Activated naive CD4-positive, alpha-beta T cell treated with anti-CD3 and anti-CD28 coated beads, Interleukin-2, amount 50 U/mL, for 16 hours (primary cell): ENCODE measurements at places on chromosomes 4 and X.

GRCh38 chr4:47073647-47074046, 42.3 kb downstream of the GABRB1 start:
- no peak for DNase-seq

DNA sequence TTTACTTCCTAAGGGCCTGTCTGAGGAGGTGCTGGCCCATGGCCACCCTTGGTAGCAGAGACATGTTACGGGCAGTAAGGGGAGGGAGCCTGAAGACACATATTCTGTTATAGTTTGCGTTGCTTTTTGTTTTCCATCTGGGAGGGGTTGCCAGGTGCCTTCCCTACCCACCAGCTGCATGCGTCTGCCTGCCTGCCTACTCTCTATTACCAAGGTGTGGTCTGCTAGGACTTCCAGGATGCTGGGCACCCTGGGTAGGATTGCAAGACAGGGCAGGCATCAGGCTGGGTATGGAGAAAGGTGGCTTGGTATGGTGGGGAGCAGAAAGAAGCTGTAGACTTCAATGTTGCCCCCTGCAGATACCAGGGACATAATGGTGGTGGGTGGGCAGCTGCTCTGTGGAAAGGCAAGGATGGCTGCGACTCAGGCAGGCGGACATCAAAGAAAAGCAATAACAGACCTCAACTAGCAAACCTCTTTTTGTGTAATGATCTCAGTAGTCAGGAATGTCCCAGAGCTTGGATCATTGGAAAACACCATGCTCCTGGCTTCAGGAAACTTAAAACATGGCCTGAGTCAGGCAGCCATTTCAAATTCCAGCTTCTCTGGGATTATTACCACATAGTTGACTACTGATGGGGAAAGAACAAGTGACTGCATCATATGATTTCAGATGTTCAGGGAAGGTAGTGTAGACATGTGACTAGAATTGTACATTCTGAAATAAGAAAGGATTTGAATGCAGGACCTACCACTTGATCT, 67.8 kb downstream of the HOPX start:
- no peak for DNase-seq

DNA sequence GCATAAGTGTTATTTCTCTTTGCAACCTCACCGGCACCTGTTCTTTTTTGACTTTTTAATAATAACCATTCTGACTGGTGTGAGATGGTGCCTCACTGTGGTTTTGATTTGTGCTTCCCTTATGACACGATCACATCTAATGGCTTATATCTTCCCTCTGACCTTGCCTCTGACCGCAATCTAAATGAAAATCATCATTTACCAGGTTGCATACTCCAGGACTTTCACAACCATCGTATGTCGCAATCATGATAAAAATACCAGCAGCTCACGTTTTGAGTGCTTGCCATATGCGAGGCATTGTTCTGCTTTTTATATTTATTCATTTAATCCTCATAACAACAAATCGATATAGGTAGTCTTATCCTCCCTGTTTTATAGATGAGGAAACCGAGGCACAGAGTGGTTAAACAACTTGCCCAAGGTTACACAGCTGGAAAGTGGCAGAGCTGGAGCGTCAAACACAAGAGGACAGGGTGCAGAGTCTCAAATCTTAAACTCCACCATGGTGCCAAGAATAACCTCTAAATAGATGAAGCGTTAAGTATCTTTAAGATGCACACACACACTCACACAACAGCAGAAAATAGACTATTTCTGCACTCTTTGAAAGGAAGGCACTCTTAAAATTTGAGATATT, 102.2 kb downstream of the SEL1L3 start:
- DNase-seq = no peak

- DNase-seq = no peak
Observed at GRCh38 chr4:57090079-57090478, 20.1 kb downstream of the IGFBP7 start.

DNA sequence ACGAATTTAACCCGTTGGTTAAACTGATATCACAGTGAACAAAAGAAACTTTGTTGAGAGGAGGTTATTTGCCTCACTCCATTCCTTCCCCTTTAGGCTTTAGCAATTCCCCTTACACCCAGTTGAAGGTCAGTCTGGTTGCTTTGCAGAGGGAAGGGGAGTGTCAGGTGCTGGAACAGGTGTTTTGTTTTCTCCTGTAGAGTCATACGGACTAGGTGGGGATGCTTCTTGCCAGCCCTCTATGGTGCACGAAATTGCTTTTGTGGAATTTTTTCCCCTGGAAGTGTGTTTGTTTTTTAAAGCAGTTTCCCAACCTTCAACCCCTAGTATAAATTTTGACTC, 33.1 kb downstream of the DLG3 start:
- no peak for DNase-seq

DNA sequence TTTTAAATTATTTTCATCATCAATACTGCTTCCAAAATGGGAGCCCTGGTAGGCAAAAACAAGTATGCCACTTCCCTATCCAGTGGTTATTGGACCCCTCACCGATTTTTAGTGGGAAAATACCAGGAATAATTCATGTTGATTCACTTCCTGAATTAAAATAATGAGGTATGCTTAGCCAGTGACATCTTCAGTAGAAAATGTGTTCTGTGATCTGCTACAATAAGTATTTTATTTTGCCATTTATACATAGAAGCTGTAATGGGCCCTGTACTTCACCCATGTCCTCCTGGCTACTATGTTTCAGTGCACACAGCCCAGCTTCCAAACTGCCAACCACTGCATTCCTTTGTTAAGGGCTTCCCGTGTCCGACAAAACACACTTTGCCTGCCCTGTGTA, 41.0 kb upstream of the KLHL34 start:
- no peak for DNase-seq

DNA sequence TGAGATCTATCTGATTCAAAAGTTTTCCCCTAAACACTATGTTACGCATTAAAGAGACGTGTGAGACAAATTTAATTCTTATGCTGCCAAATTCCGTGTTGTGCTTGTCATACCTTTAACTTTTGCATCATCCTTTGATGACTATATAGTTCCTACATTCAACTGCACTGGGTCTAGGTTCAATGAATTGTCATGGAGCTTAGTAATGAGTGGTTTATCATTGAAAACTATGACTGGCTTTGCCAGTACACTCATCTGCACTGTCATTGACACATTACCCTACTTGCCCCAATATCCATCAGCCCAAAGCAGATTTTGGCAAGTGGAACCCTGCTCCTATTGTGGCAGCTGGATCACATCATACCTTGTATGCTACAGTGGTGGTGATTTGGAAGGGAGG, 882.9 kb upstream of the SLIT2 start:
- no peak for DNase-seq

- DNase-seq = no peak
Observed at GRCh38 chr4:151940926-151941617, 180.3 kb upstream of the GATB start.
